ENCODE measurements at places on chromosomes 11 and 22. TPM values are rescaled to one million over a fixed set of nuclear protein-coding genes. Genes with fewer than 3 reads are reported as not detected.

GRCh38 chr11:133533205-133533604 is 904 bp upstream of the OPCML start:
- no peak for DNase-seq

DNA sequence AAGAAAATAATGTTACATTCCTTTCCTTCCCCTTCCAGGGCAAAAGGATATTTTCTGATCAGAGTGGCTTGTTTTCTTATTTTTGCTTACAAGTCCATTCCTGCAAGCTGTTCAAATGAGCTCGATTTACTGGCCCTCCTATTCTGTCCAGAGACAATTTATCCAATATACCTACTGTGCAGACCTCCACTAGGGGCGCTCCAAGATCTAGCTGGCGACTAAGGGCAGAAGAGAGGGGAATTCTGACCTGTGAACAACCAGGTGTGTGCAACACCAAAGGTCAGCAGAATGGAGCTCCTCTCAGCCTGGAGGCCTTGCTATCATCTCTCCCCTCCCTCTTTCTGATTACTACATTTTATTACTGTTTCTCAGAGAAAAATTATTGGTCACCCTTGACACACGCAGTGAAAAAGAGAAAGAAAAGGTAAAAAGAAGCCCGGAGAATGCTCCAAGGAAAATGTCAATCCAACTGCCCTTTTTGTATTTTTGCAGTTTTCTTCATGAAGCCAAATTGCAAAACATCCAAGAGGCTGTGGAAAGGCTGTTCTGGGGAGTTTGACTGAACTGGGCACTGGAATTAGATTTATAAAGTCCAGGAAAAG is 3.2 kb downstream of the SEZ6L start:
- peak; percentile 78 for DNase-seq

- no peak for DNase-seq
These were observed 54.5 kb upstream of the BMAL1 start for GRCh38 chr11:13223112-13223511.

- no peak for DNase-seq
These were observed 11.1 kb upstream of the TPBGL start for GRCh38 chr11:75229466-75229865.

- no peak for DNase-seq
These were observed 49.6 kb downstream of the NUP98 start for GRCh38 chr11:3747704-3748103.

GRCh38 chr11:120335556-120335907 is 681 bp upstream of the ARHGEF12 start:
- DNase-seq = no peak

GRCh38 chr22:25569361-25569760 is 4.9 kb downstream of the GRK3 start:
- no peak for DNase-seq

DNA sequence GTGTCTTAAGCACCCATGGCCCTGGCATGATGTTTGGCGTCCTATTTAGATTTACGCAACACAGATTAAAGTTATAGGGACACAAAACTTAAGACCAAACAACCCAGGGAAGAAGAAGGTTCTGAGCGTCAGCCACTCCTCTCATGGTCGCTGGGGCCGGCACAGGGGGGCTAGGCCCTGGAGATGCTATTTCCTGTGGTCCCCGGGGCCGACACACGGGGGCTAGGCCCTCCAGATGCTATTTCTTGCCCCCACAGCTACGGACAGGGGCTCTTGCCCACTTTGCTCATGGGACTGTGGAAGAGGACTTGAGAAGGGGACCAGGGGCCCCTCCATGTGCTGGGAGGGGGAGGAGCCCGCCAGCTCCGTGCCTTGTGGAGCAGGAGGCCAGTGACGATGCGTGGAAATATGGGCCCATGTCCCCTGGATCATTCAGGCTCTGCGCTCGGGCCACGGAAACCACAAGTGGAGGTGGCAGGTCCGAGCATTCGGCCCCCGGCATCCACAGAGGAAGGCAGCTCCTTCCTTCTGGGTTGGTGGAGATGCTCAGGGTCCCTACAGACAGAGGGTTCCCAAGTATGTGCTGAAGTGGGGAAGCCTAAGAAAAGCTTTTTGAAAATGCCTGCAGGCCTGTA is 711.1 kb downstream of the BRD1 start:
- no peak for DNase-seq

- no peak for DNase-seq
These were observed 8.5 kb downstream of the BIK start for GRCh38 chr22:43118953-43119458.

DNA sequence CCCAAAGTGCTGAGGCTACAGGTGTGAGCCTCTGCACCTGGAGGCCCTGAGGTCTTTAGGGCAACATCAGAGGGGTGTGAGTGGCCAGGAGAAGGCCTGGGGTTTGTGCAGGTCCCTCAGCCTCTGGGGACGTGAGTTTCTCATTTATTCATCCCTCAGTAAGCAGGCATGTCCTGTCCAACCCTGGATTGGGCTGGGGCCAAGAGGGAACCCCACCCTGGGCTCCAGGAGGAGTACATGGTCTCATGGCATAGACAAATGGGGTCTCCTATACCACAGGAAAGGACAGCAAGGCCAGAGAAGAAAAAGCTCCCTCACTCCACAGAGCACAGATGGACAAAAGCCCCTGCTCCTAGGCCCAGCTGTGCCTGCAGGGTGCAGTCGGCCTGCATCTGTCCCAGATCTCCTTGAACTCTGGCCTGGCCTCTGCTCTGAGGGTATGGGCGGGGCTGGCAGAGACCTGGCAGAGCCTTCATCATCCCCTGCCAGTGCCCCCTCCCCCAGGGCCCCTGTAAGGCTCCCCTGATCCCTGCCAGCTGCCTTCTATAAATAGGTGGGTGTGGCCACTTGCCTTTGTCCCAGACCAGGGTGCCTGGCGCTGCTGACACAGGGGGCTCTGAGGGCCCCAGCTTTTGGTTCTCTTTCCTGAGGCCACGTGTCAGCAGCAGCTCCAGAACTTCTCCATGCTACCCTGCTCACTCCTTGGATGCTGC is 34.6 kb downstream of the A4GALT start:
- no peak for DNase-seq

DNA sequence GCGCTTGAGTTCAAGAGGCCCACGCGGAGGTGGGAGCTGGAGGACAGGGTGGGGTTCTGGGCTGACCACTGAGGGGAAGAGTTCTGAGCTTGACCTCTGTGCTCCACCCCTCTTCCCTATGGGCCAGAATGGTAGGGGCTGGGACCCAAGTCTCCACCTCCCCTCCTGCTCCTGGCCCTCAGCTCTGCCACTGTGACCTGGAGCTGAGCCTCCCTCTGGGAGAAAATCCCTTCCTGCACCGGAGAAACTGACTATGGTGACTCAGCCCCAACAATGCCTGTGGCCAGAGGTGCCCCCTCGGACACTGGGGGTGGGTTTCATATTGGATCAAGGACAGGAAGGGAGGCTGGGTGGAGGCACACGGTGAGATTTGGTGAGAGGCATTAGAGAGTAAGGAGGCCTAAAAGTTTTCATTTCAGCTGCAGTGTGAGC is 23.0 kb downstream of the RELT start:
- no peak for DNase-seq

The BTBD18 gene
- not detected for total RNA-seq

The SUSD2 gene
- total RNA-seq = 4.9 TPM

The ARL14EP gene
- 37.9 TPM for total RNA-seq

The TMEM25 gene
- 29.4 TPM for total RNA-seq

The TMEM45B gene
- 6.3 TPM for total RNA-seq

The CRACR2B gene
- total RNA-seq = 9.4 TPM
